ENCODE measurements at places on chromosomes 4 and X. TPM values are rescaled to one million over a fixed set of nuclear protein-coding genes. Genes with fewer than 3 reads are reported as not detected.

DNA sequence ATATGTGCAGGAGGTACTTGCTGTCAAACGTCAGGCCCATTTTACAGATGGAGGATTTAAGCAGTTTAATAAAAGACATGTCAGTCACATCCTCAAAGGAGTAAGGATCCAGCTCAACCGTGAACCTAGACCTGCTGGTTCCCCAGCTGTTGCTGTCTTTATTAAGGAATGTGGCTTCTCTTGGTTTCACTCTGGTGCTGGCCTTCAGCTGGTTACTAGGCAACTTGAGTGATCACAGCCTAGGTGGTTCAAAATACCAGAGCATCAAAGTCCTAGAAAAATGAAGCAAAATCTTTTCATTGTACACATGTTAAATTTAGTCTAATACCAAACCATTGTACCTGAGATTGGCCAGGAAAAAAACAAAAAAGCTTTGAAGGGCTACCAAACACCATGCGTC, 32.7 kb upstream of the GLRA2 start:
- no peak for DNase-seq

DNA sequence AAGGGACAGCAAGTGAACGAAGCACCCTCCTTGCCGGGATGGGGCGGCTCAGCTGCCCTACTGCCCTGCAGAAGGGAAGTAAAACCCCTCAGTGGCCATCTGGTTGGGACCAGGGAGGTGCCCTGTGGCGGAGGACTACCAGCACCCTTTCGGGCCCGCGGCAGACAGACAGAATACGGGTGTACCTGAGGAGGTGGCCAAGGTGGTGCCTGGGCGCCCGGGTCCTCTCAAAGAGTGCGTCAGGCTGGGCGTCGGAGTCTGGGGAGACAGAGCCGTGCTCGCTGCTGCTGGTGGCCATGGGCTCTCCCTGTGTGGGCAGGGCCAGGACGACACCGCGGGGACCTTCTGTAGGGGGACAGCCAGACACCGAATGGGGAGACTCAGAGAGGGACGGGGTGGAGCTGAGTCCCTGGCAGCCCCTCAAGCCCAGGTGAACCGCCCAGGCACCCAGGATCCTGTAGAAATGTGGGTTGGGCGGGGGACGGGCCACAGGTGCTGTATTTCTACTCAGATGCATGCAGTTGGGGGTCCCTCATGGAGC, 29.7 kb downstream of the PDHA1 start:
- no peak for DNase-seq

DNA sequence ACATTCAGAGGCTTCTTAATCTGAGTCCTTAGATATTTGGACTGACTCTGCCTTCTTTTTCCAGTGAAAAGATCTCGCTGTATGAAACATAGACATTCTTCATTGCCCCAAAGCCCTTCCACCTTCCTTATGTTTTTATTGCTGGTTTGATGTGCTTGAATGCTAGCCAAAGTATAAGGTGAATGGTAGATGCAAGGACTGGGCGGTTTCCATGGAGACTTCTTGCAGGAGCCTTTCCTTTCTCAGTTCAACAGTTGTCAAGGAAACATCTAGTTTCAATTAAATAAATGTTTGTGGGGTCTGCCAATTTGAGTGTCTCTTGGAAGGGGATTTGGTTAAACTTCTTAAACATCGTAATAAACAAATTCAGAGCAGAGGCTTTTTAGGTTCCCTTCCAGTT, 46.0 kb downstream of the REPS2 start:
- DNase-seq: no peak

The GAGE10 gene
- polyA plus RNA-seq: not detected

DNA sequence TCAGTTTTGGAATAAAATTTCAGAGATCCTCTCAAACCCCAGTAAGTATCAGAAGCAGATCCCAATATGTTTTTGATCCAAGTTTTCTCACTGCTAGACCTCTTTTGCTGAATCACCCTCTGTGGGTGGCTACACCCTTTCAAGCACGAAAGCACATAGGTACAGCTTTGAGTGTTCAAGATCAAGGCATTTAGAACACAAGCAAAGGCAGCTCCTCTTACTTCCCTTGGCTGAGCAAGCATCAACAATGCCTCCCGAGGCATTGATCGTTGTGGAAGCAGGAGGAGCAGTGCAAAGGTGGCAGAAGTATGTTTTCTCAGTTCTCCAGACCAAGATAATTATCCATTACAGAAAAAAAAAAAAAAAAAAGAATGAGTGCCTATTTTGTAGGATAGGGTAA, 72.0 kb upstream of the TSPAN7 start:
- no peak for DNase-seq

The PPEF2 gene
- polyA plus RNA-seq: 0.04 TPM

DNA sequence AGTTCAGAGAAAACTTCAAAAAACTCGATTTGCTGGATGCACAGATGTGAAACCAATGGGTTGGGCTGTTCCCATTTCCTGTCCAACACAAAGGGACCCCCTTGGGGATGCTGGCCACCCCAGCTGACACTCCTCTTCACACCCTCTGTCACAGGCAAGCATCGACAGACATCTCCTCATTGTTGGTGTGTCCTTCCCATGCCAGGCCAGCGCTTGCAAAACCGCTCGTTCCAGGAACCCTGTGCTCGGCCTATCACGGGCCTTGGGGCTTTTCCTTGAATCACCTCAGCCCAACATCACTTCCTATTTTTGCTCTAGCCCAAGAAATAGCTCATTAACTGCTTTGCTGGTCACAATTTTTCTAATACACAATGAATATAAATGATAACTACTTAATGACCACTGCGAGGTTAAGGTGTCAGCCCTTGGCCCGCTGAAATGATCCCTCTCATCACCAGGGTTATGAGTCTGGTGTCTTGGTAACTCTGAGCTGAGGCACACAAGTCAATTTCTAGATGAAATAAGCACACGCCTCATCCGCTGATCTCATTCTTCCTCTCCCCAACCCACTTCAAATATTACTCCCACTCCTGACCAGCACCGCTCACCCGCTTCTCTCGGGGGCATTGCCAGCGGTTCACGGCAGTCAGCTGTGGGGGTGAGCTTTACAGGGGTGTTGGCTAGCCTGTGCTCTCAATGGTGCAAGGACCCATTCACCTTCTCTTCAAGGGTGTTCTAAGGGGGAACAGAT, 32.3 kb downstream of the BCOR start:
- no peak for DNase-seq

- DNase-seq: no peak
These were observed 248.3 kb upstream of the MAD2L1 start for GRCh38 chr4:120314969-120315368.

The PNMA6A gene
- 9.9 TPM for polyA plus RNA-seq

- DNase-seq: no peak
These were observed 228.7 kb downstream of the OPHN1 start for GRCh38 chrX:68204521-68205038.

DNA sequence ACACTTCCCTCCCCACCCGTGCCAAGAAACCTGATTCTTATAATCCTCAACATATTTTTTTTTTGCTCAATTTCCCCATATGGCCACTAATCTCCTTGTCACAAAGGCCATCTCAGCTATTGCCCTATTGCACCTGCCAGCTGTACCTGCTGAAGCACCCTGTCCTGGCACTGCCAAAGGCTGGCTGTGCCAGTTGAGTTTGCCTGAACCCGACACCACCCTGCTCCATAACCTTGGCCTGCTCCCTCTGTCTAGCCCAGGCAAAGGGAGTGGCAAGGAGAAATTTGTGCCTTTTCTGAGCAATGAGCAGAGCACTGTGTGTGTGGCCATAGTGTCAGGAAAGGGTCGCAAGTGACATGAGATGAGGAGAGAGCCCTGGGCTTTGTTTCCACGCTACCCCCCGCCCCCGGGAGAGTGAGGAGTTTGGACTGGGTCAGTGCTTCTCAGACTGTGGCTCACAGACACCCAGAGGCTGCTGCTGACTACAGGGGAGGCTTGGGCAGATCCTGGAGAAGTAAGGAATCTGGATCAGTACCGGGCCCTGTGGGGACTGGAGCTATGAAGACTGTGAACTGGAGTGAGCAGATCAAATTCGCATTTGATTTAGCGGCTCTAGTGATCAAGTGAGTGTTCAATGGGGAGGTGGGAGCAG, 42.2 kb upstream of the HMGB3 start:
- no peak for DNase-seq

DNA sequence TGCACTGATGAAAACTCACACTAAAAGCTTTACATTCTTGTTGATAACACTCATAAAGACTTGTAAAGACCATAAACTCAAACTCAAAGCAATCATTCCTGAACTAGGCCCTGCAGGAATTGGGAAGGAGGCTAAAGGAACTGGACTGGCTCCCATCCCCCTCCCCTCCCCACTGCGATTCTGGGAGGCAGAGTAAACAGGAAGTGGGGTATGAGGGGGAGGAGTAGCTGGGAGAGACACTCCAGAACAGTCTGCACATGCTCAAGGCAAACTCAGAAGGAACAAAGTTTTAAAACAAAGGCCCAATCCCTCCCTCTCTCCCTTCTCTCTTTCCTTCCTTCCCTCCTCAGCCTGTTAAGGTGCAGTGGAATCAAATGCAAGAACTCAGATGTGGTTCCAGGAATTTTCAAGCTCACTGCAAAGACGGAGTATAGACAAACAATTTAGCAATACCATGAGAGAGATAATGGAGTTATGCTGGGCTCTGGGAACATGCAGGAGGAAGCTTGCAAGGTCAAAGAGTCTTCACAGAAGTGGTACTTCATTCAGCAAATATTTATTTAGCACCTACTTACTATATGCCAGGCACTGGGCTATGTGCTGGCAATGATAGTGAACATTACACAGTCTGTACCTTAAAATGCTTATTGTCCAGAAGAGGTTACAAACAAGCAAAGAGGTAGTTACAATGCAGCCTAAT, 15.9 kb downstream of the MID1IP1 start:
- no peak for DNase-seq

DNA sequence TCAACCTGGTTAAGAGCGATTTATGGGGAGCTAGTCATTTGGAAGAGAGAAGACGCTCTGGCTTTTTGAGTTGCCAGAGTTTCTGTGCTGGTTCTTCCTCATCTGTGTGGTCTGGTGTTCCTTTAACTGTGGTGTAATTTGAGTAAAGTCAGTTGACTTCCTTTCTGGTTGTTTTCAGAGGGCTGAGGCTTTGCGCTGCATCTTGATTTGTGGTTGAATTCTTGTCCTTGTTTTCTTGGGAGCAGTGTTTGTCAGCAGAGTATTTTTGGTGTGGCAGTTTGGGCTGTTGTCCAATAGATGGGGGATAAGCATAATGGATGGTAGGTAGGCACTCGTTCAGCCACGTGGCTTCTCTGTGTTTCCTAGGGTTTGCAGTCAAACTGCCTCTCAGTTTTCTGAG, 2143.2 kb upstream of the TENM3 start:
- no peak for DNase-seq

- no peak for DNase-seq
These were observed 711 bp downstream of the PNMA6E start for GRCh38 chrX:153400146-153401132.

GRCh38 chr4:81472281-81473182, 825 bp upstream of the RASGEF1B start:
- no peak for DNase-seq

GRCh38 chr4:38139187-38139586, 179.0 kb downstream of the PTTG2 start:
- no peak for DNase-seq

The SSX1 gene
- not detected for polyA plus RNA-seq

The BRS3 gene
- polyA plus RNA-seq: 0.04 TPM

The ARSD gene
- polyA plus RNA-seq: 56.1 TPM

DNA sequence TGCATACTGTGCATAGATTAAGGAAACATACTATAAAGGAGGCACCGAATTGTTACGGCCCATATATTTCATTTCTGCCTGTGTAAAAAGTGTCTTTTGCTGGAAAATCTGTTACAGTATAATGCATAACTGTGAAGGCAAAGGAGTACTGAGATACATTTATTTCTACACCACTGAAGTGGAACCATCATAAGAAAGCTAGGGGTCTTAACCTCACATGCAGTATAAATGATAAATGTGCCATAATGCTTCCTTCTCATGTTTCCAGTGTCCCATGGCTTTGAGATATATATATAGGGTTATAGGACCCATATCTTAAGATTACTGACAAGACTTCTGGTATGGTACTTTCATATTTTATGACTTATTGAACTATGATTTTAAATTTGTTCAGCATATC, 713.8 kb upstream of the PABPC4L start:
- no peak for DNase-seq

The ZCCHC18 gene
- polyA plus RNA-seq: 4.2 TPM

DNA sequence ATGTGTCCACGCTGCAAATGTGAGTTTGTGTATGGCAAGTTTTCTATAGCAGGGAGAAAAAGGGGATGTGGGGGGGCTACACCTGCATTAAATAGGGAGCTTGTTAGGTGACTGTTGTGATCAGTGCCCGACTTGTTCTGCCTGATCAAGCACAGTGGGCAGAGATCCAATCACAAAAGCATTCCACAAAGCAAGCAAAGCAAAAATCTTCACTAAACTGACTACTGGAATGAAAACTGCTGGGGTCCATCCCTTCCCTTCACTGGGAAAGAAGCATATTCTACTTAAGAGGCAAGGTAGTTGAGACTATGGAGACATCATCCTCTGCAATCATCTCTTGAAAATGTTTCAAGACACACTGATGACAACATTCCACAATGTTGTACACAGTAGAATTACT, 5.2 kb downstream of the IRS4 start:
- no peak for DNase-seq

GRCh38 chr4:55051532-55051931, 73.9 kb downstream of the KDR start:
- no peak for DNase-seq

DNA sequence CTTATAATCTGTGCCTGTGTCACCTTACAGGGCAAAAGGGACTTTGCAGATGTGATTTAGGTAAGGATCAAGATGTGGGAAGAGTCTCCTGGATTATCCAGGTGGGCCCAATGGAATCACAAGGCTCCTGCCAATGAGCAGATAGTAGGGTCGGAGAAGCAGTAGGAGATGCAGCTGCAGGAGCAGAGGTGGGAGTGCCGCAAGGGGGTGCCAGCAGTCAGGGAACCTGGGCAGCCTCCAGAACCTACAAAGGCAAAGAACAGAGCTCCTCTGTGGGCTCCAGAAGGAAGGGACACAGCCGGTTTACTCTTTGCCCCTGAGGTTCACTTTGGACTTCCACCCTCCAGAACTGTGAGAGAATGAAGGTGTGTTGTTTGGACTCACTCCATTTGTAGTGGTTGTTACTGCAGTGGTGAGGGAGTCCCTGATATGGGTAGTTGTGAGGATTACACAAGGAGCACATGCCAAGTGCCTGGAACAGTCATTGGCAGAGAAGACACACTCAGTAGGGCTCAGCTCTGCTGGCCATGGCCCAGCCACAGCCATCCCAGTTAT, 318.5 kb downstream of the EVC2 start:
- DNase-seq: no peak

DNA sequence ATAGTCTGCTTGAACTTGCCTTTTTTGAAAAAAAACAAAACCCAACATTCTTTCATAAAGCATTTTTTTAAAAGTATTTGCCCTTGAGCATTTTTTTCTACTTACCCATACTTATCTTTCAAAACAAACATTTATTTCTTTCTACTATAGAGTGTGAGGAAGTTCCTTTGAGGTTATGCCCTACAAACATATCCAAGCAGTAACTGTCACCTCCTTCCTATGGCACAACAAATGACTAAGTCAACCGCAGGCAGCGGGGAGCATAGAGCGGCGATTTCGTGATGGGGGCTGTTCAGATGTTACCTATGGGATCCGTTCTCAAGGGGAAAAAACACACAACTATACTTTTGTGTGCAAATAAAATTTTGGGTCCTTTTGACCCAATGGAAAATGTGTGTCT, 19.4 kb downstream of the SPRY1 start:
- DNase-seq: no peak
